ENCODE measurements at places on chromosomes 11 and 22. TPM values are rescaled to one million over a fixed set of nuclear protein-coding genes. Genes with fewer than 3 reads are reported as not detected.

OR52E8 gene
- not detected for total RNA-seq

DNA sequence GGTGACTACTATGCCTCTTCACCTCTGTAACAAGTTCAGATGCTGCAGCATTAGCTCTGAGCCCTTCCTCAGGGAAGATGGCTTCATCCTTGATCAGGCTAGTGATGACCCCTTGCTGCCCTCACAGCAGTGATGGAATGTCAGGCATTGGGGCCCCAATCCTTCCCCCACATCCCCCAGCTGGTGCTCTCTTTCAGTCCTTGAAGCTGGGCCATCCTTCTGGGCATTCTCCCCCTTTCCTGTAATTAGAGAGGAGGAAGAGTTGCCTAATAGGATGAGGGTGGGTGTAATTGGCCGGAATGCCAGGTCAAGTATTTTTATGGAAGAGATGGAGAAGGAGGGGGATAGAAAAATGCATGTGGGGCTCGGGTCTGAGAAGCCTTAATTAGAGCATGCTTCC, 62.6 kb downstream of the TRAF6 start:
- no peak overlapping the region for H3K27ac ChIP-seq
- no peak for DNase-seq
- H3K36me3 ChIP-seq, result peaks cover 95% of the 10 kb centered on the region
- no peak overlapping the region for H3K4me3 ChIP-seq

- H3K4me3 ChIP-seq, result no peak overlapping the region
- no peaks in the 10 kb centered on the region for H3K4me1 ChIP-seq
- H3K27ac ChIP-seq, result no peak overlapping the region
- no peak for DNase-seq
- H3K27me3 ChIP-seq, result no peaks in the 10 kb centered on the region
Measured at GRCh38 chr11:114145166-114145775, 85.8 kb downstream of the ZBTB16 start.

DNA sequence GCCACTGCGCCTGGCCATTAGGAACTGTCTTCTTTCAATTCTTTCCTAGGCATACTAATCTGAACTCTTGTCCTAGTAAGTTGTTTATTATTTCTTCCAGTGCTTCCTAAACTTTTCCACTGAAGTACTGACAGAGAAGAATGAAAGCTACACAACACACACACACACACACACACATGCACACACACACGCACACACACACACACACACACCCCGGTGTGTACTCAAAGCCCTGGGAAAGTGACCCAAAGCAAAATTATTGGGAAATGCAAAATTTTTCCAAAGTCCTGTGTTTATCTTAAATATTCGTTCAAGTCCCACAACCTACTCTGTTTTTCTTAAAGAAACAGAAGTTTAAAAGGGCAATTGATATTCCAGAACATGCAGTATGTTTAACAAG, 19.4 kb upstream of the SIK2 start:
- no peaks in the 10 kb centered on the region for H3K36me3 ChIP-seq
- peak overlapping the region; percentile 81 for H3K27ac ChIP-seq
- peaks cover 44% of the 10 kb centered on the region for H3K4me1 ChIP-seq
- DNase-seq, result peak; percentile 56

GRCh38 chr11:66281001-66281400, 3.0 kb downstream of the CNIH2 start:
- H3K4me1 ChIP-seq, result peaks cover 28% of the 10 kb centered on the region
- H3K27ac ChIP-seq, result no peak overlapping the region
- no peak for DNase-seq
- no peaks in the 10 kb centered on the region for H3K27me3 ChIP-seq
- H3K36me3 ChIP-seq, result peaks cover 50% of the 10 kb centered on the region

GRCh38 chr11:1421291-1421690, 31.6 kb downstream of the BRSK2 start:
- no peak overlapping the region for H3K4me3 ChIP-seq
- H3K36me3 ChIP-seq, result no peaks in the 10 kb centered on the region
- no peaks in the 10 kb centered on the region for H3K4me1 ChIP-seq
- no peaks in the 10 kb centered on the region for H3K27me3 ChIP-seq
- no peak for DNase-seq

DNA sequence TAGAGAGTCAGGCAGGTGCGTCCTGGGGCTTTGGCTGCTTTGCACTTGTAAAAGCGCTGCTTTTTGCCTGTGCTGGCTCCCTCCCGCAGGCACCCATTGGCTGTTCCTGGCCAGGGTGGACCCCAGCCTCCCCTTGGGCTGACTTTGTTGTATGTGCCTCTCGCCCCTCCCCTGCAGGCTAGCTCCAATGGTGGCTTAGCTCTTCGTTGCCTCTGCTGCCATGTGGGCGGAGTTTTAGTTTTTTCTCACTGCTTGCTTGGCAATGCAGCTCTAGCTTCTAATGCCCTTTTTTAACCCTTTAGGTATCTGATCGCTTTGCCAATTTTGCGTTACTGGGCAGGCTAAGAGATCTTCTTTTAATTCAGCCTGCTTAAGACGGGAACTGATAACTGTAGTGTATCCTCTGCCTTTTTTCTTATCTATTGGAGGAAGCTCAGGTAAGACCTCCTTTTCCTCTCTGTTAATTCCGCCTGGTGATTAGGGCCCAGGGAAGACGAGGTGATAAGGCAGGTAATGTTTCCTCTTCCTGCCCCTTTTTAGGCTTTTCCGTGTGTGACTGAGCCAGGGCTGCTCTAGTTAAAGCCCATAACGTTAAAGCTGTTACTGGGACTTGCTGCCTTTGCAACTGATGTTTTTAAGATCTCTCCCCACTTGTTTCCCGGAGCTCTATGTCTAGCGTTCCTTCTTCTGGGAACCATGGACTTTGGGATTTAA, 11.7 kb upstream of the GLYATL1 start:
- no peaks in the 10 kb centered on the region for H3K36me3 ChIP-seq
- DNase-seq, result no peak
- H3K27me3 ChIP-seq, result 0 out of 2 replicates have a peak, but pooled peaks cover 3% of the 10 kb centered on the region

SLC22A8 gene
- total RNA-seq, result not detected

- no peak overlapping the region for H3K27ac ChIP-seq
- H3K36me3 ChIP-seq, result peaks cover 47% of the 10 kb centered on the region
- no peak overlapping the region for H3K4me3 ChIP-seq
Measured at GRCh38 chr11:102361086-102362031, 14.3 kb downstream of the BIRC2 start.

DNA sequence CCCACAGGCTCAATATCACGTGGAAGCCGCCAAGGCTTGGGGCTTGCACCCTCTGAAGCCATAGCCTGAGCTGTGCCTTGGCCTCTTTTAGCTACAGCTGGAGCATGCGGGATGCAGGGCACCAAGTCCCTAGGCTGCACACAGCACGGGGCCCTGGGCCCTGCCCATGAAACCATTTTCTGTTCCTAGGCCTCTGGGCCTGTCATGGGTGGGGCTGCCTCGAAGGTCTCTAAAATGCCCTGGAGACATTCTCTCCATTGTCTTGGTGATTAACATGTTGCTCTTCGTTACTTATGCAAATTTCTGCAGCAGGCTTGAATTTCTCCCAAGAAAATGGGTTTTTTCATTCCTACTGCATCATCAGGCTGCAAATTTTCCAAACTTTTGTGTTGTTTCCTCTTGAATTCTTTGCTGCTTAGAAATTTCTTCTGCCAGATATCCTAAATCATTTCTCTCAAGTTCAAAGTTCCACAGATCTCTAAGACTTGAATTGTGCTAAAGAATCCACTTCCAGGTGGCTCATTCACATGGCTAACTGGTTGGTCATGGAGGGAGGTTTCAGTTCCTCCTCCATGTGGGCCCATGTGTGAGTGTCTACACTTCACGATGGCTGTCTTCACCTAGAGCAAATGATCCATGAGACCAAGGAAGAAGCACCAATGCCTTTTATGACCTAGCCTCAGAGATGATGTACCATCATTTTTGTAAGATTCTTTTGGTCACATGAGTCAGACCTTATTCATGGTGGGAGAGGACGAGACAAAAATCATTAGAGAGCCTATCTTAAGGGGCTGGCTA, 7.4 kb upstream of the CREBZF start:
- H3K36me3 ChIP-seq, result no peaks in the 10 kb centered on the region
- H3K27me3 ChIP-seq, result no peaks in the 10 kb centered on the region
- no peak overlapping the region for H3K27ac ChIP-seq
- no peak overlapping the region for H3K4me3 ChIP-seq

GRCh38 chr11:61033417-61033816, 61.9 kb downstream of the CD6 start:
- DNase-seq, result no peak
- H3K27ac ChIP-seq, result no peak overlapping the region
- H3K27me3 ChIP-seq, result peaks cover 3% of the 10 kb centered on the region
- no peaks in the 10 kb centered on the region for H3K4me1 ChIP-seq
- H3K4me3 ChIP-seq, result no peak overlapping the region
- no peaks in the 10 kb centered on the region for H3K36me3 ChIP-seq

DNA sequence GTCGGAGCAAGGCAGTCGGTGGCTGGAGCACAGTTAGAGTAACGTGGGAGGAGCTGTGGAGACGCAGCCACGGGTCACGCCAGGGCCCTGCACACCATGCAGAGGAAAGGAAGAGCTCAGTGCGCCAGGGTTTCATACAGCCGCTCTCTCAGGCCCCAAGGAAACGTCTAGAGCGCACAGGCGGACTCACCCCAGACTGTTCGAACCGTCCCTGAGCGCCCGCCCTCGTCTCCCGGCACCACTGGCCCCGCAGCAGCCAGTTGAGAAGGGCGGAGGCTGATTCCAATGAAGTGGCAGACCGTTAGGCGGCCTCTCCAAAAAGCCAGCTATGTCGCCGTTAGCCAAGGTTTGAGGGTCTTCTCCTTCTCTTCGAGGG, 483 bp upstream of the HYLS1 start:
- H3K27me3 ChIP-seq, result no peaks in the 10 kb centered on the region
- H3K27ac ChIP-seq, result peak overlapping the region; percentile 93
- peak; percentile 78 for DNase-seq
- peaks cover 11% of the 10 kb centered on the region for H3K36me3 ChIP-seq
- H3K4me1 ChIP-seq, result peaks cover 26% of the 10 kb centered on the region

DNA sequence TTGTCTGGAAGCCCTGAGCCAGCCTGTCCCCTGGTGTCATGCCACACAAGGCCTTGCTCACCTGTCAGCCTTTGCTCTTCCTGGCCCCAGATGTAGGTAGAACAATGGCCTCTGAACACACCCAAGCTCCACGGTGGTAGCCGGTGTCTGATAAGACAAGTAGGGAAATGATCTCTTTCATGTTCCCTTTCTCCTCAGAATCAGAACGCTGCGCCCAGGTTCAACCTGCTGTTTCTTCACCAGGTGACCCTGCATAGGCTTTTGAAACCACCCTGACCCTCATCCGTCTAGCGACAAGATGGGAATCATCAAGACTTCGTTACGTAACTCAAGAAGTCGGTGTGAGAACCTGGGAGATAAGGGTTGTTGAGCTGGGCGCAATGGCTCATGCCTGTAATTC, 28.7 kb upstream of the YWHAH start:
- H3K36me3 ChIP-seq, result peaks cover 2% of the 10 kb centered on the region
- H3K4me3 ChIP-seq, result no peak overlapping the region
- no peak for DNase-seq
- H3K27ac ChIP-seq, result no peak overlapping the region

DNA sequence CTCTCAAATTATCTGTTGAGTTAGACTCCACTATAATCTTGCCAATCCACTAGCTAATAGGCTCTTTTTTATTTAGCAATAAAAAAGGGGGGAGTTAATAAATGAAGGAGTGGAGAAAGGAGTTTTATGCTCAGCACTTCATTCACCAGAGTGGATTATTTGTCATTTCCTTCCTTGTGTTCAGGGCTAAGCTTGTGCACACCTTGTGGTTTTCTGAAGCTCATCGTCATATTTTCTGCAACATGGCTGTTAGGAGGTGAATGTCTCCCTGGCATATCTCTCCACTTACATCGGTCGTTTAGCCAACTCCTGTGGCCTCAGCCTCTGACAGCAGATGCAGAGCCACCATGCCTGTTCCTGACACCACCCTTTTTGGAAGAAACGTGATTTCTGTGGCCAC, 83.9 kb upstream of the MTNR1B start:
- no peaks in the 10 kb centered on the region for H3K4me1 ChIP-seq
- H3K27ac ChIP-seq, result no peak overlapping the region
- H3K27me3 ChIP-seq, result no peaks in the 10 kb centered on the region
- DNase-seq, result no peak
- no peak overlapping the region for H3K4me3 ChIP-seq
- no peaks in the 10 kb centered on the region for H3K36me3 ChIP-seq

GDPD4 gene
- not detected for total RNA-seq

DNA sequence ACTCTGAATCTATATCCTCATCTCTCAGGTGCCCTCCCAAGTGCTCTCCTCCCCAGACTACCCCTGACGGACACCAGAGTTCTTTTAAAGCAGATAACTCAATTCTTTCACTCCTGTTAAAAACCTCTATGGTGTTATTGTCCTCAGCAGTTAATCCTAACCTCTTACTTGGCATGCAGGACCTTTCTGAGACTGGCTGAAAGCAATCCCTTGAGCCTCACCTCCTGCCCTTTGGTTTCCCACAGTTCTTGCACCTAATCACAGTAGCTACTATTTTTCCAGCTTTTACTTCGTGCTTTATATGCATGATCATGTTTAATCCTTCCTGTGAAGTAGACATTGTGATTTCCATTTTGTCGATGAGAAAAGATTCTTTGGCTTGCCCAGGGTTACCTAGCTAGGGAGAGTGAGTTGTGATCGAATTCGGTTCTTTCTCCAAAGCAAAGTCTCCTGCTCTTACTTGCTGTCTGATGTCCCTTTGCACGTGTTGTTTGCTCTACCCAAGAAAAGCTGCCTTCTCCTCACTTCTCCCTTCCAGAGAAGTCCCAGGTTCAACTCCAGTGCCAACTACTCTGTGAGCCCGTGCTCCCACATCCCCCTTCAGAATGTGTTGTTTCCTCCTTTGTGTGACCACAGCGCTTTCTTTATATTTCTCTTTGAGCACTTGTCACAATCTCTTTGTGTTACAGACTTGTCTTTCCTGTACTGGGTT, 2.1 kb downstream of the UBE2L3 start:
- no peaks in the 10 kb centered on the region for H3K27me3 ChIP-seq
- H3K27ac ChIP-seq, result no peak overlapping the region
- H3K4me3 ChIP-seq, result no peak overlapping the region
- H3K36me3 ChIP-seq, result peaks cover 49% of the 10 kb centered on the region
- DNase-seq, result no peak
- peaks cover 32% of the 10 kb centered on the region for H3K4me1 ChIP-seq

- H3K4me3 ChIP-seq, result no peak overlapping the region
- H3K27ac ChIP-seq, result no peak overlapping the region
- H3K4me1 ChIP-seq, result no peaks in the 10 kb centered on the region
- no peaks in the 10 kb centered on the region for H3K36me3 ChIP-seq
Measured at GRCh38 chr11:120605469-120605868, 93.9 kb downstream of the GRIK4 start.

DDIAS gene
- total RNA-seq, result 10.3 TPM

- H3K36me3 ChIP-seq, result no peaks in the 10 kb centered on the region
- H3K27ac ChIP-seq, result no peak overlapping the region
- H3K4me1 ChIP-seq, result no peaks in the 10 kb centered on the region
- H3K27me3 ChIP-seq, result no peaks in the 10 kb centered on the region
Measured at GRCh38 chr11:21405422-21405821, 736.0 kb downstream of the NELL1 start.

DNA sequence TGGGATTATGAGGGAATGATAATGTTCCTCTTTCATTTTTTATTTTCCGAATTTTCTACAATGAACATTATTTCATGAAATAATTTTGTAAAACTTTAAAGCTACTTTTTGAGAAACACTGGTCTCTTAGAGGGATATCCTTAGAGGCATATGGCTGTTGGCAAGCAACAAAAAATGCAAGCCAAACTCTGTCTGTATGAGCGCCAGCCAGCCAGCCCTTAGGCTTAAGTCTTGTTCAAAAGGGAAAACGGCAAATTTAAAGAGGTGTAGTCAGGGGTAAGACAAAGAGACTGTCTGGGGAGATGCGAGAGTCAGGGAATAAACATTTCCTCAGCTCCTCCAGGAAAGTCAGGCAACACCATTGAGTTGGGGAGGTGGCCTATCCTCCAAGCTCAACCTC, 22.5 kb downstream of the ASCC2 start:
- H3K27ac ChIP-seq, result no peak overlapping the region
- no peak overlapping the region for H3K4me3 ChIP-seq
- no peak for DNase-seq
- H3K36me3 ChIP-seq, result peaks cover 98% of the 10 kb centered on the region
- H3K27me3 ChIP-seq, result no peaks in the 10 kb centered on the region
- no peaks in the 10 kb centered on the region for H3K4me1 ChIP-seq
